ENCODE measurements at places on chromosomes 16 and 17. TPM values are rescaled to one million over a fixed set of nuclear protein-coding genes. Genes with fewer than 3 reads are reported as not detected.

Gene HS3ST4
- not detected for total RNA-seq

Gene KRTAP17-1
- total RNA-seq = not detected

Gene UNC13D
- 7.1 TPM for total RNA-seq

Gene CDRT15L2
- total RNA-seq = not detected

Gene SSH2
- total RNA-seq = 52.1 TPM

Gene PHKB
- total RNA-seq = 61.0 TPM

Gene KLHL10
- not detected for total RNA-seq

Gene GAS2L2
- total RNA-seq = not detected

Gene TUBD1
- 11.3 TPM for total RNA-seq

Gene FOXJ1
- not detected for total RNA-seq

Gene SMTNL2
- total RNA-seq = not detected

Gene MYOCD
- not detected for total RNA-seq

Gene DPEP2
- total RNA-seq = 0.18 TPM

Gene BCL6B
- 163 TPM for total RNA-seq

Gene CHST4
- total RNA-seq = not detected

Gene PLXDC1
- total RNA-seq = not detected

Gene GRB7
- not detected for total RNA-seq

Gene TAC4
- total RNA-seq = not detected

Gene BCAR1
- total RNA-seq = 237 TPM

Gene SPNS2
- total RNA-seq = 77.3 TPM

Gene PLEKHG4
- total RNA-seq = 26.6 TPM

Gene VTN
- not detected for total RNA-seq

Gene KCNG4
- not detected for total RNA-seq

Gene MEOX1
- 0.14 TPM for total RNA-seq

Gene SLC6A4
- total RNA-seq = not detected

Gene PIRT
- not detected for total RNA-seq

Gene CDH8
- total RNA-seq = not detected

Gene MYH2
- not detected for total RNA-seq

Gene MT4
- not detected for total RNA-seq

Gene ZSCAN10
- total RNA-seq = not detected

Gene CDC6
- 55.2 TPM for total RNA-seq

Gene TMC8
- 1.3 TPM for total RNA-seq

Gene IRF8
- total RNA-seq = not detected

Gene RPRML
- not detected for total RNA-seq

Gene RSAD1
- total RNA-seq = 35.5 TPM

Gene KRT33B
- total RNA-seq = not detected

Gene CD300H
- not detected for total RNA-seq

Gene HMOX2
- 92.6 TPM for total RNA-seq

Gene TRIM47
- total RNA-seq = 56.7 TPM

Gene GAST
- total RNA-seq = not detected

Gene TBC1D28
- total RNA-seq = not detected

Gene KIAA0753
- 20.1 TPM for total RNA-seq

Gene RTN4RL1
- total RNA-seq = not detected

Gene AOC3
- 0.27 TPM for total RNA-seq

Gene C1QTNF1
- total RNA-seq = 4.0 TPM

Gene IGSF6
- total RNA-seq = not detected

Gene QRICH2
- total RNA-seq = 9.6 TPM

Gene TMC5
- total RNA-seq = not detected

Gene ZG16
- total RNA-seq = not detected

Gene CRYBA1
- total RNA-seq = not detected

Gene PRSS22
- not detected for total RNA-seq
